MM.1S (cell line): ENCODE measurements at places on chromosomes 13 and 19.
A peak's percentile ranks its signal among the peaks of the same experiment; 100 is the strongest.

DNA sequence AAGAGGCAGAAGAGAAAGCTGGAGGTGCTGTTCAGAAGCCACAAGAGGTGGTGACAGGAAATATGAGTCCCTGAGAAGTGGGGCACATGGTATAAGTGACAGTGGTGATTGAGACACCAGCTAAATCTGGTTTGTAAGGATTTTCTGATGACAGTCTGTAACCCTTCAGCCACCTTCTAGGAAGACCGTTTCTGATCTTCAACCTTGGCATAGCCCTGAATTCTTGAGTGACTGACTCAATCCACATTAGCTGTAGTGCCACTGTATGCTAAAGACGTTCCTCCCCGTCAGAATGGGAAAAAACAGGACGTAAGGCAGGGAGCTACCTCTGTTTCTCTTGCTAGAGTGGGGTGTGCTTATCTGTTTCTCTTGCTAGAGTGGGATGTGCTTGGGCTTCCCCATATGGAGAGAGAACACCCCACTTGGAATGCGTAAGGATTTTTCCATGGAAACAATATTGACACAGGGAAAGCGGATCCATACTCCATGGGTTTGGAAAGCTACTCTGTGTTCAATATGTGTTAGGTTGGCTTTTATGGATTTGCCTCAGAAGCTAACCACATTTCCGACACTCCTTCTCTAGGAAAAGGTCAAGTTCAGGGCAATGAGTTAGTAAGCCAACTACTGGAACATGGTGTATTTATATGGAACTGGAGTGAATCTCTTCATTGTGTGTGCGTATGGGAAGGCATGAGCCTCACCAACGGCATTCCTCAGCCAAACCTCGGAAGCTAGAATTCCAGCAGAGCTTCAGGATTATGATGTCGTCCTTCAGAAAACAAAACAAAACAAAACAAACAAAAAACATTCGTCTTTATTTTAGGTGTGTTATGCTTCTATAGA, 948.8 kb upstream of the SLC10A2 start:
- no peak for DNase-seq

DNA sequence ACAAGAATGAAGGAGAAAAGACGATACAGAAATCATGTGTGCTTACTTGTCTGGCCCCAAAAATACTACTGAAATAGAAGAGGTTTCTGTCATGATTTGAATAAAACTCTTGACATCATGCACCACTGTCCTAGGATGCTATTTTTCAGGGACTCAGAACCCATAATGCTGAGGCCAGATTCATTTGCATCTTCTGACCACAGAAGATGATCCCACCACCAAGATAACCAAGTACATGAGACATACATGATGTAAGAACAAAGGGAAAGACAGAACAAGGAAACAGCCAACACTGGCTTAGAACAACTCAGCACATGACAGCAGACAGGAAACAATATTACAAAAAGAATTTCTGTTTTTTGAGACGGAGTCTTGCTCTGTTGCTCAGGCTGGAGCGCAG, 2.5 kb downstream of the ZNF552 start:
- DNase-seq, result no peak

DNA sequence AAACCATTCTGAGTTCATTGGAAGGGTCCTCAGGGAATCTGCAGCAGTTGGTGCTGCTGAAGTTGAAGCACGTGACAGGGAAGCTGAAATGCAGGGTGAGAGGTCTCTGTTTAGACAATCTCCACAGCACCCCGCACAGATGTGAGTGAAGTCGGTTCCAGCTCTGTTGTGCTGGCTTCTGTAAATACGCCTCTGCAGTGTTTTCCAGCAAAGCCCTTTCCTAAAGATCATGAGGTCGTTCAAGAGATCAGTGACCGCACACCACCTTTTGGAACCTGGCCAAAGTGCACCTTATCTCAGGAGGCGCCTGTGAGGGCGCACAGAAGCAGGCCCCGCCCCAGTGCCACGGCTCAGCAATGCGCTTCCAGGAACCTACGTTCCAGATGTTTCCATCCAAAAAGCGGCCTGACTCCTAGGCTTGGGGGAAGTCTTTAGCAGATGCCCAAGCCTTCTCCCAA, 10.8 kb downstream of the CUL4A start:
- DNase-seq, result no peak

DNA sequence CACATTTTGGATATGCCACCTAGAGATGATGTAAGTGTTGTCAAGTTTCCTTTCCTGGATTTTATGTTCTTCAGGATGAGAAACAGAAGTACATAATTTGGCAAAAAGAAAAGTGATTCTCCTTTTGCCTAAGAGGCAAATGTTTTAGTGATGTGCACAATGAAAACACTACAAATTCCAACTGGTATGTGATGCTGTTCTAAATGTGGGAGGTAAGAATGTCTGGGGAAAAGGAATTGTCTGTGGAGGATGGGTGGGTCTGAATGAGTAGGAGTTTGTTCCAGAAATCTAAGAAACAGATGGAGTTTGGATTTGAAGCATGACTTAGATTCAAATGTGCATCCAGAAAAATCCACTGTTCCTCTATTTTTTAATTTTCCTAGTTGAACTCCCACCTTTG, 473.6 kb upstream of the SPRY2 start:
- DNase-seq, result no peak

- no peak for DNase-seq
Measured at GRCh38 chr13:44974056-44974793, 15.0 kb downstream of the NUFIP1 start.

DNA sequence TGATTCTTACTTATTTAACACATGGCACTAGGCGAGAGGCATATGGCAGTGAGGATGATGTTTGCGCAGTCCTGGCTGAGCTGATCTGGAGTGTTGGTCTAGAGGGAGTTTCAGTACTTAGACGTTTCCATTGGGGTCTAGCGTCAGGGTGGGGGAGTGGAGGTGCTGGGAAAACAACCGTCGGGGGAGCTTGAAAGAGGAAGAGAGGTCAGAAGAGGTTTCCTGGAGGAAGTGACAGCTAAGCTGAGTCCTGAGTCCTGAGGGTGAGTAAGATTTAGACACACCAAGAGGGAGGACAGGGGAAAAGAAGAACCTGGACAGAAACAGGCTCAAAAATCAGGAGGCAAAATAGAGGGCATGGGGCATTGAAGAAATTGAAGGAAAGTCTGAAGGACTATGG, 81.4 kb downstream of the ALOX5AP start:
- DNase-seq, result no peak

DNA sequence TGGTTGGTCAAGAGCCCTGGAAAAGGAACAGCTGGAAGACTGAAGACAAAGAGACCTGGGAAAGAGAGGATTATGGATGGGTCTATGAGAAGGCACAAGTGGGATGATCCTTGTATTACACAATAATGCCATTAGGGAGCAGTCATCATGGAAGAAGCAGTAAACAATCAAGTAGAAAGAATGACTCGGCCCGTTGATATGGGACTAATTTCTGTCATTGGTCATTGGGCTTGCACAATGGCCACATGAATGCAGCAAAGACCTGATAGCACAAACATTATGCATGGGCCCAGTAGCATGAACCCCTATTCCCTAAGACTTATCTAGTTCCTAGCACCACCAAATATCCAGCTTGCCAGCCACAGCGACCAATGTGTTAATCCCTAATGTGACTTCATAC, 390.3 kb upstream of the ZNF507 start:
- no peak for DNase-seq

GRCh38 chr19:43476606-43477005, 11.2 kb upstream of the LYPD3 start:
- no peak for DNase-seq

GRCh38 chr13:22091971-22092300, 421.1 kb downstream of the FGF9 start:
- no peak for DNase-seq

DNA sequence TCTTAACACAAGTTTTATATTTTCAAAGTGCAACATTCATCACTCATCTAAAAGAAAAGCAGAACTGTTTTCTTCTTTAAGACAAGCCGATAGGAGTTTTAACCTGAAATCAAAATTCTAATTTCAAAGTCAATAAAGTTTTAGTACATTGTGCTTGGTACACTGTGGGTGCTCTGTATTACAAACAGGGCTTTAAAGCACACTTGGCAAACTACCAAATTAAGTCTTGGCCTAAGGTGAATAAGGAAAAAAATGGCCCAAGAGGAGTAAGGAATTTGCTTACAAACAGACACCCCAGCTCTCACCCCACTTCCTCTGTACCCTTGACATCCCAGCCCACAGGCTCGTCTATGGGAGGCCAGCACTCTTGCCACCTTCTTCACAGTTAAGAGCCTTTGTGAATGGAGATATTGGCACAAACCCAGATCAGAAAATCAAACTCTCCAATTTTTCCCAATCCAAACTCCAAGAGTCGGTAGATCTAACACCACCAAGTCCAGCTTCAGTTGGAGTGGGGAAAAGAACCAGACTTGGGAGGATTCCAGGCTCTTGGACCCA, 66.0 kb downstream of the ABCC4 start:
- no peak for DNase-seq

DNA sequence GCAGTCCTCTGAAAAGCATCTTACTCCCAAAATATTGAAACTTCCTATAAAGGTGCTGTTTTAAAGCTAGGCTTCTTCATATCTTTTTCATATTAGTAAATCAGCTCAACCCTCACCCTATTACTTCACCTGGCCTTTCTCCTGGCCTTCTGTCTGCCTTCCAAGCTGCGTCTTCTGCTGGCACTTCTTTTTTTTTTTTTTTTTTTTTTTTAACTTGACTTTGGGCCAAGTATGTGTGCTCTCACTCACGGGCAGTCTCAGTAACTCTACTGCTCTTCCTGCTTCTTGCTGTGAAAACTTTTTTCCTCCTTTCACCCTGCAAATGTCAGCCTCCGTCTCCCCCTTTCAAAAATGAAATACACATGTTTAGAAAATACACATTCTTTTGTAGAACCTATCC, 41.2 kb upstream of the KCTD4 start:
- no peak for DNase-seq

- DNase-seq, result no peak
Measured at GRCh38 chr19:18239303-18239702, 13.1 kb upstream of the PDE4C start.

GRCh38 chr13:110936519-110936918, 21.6 kb upstream of the ANKRD10 start:
- DNase-seq, result no peak

DNA sequence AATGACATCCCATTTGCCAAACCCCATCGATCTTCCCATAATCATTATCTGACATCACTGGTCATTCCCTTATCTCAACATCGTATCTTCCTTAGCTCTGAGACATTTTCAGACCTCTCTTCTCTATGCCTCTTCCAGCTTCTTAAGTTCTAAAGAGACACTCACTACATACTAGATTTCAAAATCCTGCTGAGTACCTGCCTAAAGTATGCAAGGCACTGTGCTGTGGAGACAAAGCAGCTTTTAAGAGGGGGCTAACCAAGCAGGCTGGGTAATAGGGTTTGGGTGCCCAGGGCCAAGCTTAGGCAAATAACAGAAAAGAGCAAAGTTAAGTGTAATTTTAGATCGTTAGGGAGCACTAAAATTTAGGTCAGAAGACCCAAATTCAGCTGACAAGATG, 3.4 kb upstream of the POMP start:
- DNase-seq, result no peak

GRCh38 chr13:43579321-43579720, 207.5 kb downstream of the ENOX1 start:
- no peak for DNase-seq

GRCh38 chr19:34155686-34156085, 16.6 kb upstream of the LSM14A start:
- no peak for DNase-seq

DNA sequence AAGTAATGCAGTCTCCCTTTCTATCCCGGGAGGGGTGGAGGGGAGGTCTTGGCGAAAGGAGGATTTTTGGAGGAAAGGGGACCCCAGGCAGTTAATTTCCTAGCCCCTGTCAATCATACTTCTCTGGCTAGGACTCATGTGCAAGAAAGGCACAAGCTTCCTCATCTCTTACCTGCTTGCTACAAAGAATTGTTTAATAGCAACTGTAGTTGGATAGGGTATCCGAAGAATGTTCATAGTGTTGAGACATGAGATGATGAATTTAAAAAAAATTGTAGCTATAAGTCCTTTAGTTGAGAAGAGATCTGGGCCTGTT, 525 bp downstream of the BORA start:
- no peak for DNase-seq

DNA sequence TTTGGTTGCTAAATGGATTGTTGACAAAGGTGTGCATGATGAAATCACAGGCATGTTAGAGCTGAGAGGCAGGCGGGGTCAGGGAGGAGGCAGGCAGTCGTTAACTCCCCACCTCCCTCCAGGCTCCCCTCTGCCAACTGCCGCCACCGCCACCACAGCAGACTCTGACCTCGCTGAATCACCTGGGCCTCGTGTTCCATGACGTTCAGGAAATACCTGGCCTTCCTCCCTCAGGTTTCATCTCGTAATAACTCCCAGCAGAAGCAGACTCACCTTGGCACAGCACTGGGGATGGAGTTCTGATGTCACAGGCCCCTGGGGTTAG, 198.5 kb downstream of the KATNAL1 start:
- DNase-seq, result no peak

DNA sequence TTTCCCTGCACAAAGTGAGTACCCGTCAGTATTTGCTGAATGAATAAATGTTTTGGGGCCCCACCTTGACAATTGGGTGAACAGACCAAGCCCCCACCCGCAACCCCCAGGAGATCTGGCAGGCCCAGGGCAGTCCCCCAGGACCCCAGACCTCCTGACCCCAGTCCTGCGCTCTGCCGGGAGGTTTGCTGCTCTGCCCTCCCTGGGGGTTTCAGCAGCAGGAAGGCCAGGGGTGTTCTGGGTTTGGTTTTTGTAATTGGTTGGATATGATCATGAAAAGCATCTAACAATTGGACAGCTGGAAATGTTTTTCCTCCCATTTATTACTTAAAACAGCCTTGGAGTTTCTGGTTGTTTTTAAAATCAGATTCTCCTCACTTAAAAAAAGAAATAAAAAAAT, 193.8 kb downstream of the URI1 start:
- DNase-seq, result no peak

- DNase-seq, result peak; percentile 38
Measured at GRCh38 chr19:5245631-5246553, 94.7 kb downstream of the PTPRS start.

DNA sequence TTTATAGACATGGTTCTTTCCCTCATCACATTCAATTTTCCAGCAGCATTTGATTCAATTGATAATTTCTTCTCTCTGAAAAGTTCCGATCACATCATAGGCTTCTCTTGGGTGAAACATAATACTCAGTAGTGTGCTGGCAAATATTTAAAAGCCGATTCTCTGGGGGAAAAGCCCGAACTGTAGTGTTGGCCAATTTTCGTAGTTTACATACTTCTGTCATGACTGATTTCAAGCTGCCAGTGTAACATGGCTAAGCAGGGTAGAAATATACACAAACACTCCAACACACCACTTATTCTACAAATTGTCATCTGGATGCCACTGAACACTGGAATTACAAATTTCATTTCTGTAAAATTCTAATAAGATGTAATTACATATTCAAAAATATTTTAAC, 56.1 kb upstream of the FREM2 start:
- no peak for DNase-seq

GRCh38 chr13:30477346-30478195, 11.8 kb upstream of the HMGB1 start:
- DNase-seq, result no peak

- DNase-seq, result no peak
Measured at GRCh38 chr19:45413497-45413896, 7.1 kb downstream of the POLR1G start.
